Stimulated activated effector memory CD8-positive, alpha-beta T cell treated with anti-CD3 and anti-CD28 coated beads, Interleukin-12 subunit alpha, Interleukin-12 subunit beta, amount 100 ng/mL, for 72 hours (primary cell): ENCODE measurements at places on chromosomes 16 and 17.

DNA sequence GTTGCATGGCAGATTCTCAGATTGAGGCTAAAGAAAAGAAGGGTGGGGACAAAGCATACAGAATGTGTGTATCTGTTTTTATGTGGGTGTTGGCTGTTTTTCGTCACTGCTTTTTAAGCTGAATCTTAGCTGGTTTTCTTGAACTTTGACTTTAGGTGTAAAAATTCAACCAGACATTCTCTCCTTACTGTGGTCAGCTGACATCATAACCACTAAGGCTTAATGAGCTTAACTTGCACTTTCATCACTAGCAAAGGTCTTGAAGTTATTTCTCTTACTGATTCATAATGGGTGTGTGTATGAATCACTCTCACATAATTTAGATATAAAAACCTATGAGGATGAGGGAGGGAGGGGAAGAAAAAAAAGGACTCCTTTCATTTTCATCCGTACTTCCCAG, 4.0 kb upstream of the CDC6 start:
- DNase-seq, result no peak

- no peak for DNase-seq
These were observed 500.2 kb downstream of the CDH11 start for GRCh38 chr16:64621616-64622015.

- DNase-seq, result no peak
These were observed 31.3 kb downstream of the AP1G1 start for GRCh38 chr16:71777329-71777728.

DNA sequence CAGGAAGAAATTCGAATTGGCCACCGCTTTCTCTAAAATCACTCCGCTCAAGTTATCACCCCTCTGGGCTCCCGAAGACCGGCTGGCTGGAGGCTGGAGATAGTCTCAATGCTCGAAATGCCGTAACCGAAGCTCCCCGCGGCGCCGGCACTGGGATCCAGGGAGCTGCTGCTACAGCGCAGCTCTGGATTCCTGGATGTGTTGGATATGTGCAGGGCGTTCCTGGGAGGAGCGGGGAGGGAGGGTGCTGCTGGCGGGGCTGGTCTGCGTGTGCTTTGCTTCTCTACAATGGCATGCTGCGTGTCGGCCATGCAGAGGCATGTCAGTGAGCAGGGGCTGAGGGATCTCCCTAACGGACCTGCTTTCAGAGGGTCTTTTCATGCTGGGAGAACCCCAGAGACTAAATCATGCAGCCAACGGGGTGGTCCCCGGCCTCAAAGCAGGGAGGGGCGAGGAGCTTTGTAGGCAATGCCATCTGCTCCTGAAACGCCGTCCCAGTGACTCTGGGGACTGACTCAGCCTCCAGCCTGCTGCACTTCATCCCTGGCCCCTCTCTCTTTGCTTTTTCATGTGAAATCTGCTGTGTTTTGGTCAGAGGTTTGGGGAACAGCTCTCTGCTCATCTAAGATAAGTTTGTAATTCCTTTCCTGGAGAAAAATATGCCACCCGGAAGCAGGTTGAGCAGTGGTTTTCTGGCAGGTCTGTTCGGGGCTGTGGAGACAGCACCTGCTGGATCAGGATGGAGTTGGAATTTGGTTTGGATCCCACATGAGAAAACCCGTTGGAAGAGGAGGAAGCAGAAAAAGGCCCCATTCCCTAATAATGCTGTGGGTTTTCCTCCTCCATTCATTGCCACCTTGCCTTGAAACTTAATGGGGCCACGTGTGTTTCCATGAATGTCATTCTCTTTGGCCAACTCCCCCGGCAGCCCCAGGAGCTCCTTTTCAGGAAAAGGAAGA, 311.4 kb downstream of the SEC14L1 start:
- peak; percentile 65 for DNase-seq

DNA sequence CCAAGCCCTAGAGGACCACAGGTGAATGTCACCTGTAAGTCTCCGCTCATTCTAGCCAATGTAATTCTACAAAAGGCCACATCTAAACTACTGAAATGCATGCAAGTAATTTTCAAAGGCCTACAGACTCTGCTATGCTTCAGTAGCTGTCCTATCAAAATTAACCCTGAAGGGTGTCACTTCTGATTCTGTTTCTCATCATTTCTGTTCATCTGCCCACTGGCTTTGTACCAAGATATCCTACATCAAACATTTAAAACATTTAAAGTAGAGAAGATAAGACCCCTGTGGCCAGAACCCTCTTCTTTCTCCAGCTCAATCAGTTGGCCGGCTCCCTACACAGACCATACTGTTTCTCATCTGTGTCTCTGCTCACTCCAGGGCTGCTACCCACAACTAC, 21.5 kb downstream of the PHF12 start:
- DNase-seq, result no peak

- DNase-seq, result no peak
These were observed 7.2 kb downstream of the TIMM22 start for GRCh38 chr17:1003972-1004768.

GRCh38 chr17:65994679-65995078, 197.3 kb downstream of the CEP112 start:
- DNase-seq, result no peak

- no peak for DNase-seq
These were observed 14.1 kb upstream of the NLRP1 start for GRCh38 chr17:5598457-5598856.

DNA sequence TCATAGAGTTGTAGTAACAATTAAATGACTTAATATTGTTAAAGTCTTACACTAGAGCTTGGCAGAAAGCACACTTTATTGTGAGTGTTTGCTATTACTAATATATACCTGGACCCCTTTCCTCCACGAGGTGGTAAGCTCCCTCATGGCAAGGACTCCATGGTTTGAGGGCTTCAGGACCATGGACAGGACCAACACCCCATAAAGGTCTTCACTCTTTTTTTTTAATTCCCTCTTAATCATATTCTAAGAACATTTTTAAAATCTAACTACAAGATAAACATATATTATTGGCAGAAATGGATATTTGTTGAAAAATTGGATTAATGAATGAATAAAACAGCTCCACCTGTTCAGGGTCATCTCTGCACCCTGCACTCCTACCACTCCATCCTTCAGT, 154.5 kb downstream of the CBLN1 start:
- no peak for DNase-seq
